Hindlimb muscle (tissue), 1 donor: ENCODE measurements at places on chromosomes 3 and 15.

DNA sequence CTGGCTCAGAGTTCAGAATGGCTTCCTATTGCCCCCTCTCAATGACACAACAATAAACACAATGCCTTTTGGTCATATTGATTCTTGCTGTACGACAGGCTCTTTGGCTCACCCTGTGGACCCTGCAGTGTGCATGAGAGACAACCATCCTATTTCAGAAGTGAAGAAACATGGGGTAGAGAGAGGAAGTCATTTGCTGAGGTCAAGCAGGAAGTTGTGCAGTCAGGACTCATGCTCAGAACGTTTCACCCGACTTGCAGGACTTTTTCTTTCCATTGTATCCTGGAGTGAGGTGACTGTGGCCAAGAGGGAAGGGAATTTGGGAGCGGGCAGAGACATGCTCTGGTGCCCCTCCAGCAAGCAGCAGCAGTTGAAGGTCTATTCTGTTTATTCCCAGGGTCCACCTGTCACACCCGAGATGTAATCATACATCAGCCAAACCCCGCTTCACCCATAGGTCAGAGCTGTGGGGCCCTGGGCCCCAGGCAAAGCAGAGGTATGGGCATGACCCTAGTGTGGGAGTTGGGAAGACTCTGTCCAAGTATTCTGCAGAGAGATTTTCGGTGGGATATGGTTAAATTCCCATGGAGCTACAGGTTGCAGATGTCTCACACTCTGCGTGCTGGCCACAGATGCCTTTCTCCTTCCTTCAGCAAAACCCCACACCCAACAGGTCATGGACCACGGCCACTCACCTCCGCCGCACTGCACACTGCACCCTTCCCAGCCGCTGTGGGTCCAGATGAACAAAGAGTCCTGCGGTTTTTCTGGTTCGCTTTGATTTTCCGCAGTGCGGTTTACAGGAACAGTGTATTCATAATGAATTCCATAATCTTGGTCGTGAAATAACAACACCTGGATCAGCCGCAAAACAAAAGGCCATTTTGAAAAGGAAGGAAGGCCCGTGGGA lies 290.6 kb downstream of the ADAMTS17 start:
- DNase-seq, result no peak

DNA sequence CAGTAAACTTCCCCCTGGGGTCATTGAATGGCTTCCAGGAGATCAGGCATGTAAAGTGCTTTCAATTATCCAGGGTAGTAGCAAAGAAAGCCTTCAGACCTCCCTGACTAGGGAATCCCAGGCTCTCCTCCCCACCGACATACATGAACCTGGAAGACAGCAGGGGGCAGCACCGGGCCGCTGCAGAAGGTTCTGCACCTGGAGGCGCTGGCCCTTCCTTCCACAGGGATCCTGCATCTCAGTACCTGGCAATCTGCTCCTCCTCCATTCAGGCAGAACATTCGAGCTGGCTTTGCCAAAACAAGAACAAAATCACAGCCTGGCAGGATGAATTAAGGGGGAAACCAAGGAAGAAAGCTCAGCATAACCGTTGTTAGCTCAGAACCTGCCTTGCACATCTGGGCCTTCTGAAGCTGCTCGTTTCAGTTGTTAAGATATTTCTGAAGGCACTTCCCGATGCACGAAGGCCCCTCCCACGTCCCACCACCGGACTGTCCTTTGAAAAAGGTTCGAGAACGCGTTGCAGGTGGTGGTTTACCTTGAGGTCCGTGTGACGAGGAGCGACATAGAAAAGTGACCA lies 237.7 kb downstream of the SLCO3A1 start:
- DNase-seq, result peak; percentile 27

DNA sequence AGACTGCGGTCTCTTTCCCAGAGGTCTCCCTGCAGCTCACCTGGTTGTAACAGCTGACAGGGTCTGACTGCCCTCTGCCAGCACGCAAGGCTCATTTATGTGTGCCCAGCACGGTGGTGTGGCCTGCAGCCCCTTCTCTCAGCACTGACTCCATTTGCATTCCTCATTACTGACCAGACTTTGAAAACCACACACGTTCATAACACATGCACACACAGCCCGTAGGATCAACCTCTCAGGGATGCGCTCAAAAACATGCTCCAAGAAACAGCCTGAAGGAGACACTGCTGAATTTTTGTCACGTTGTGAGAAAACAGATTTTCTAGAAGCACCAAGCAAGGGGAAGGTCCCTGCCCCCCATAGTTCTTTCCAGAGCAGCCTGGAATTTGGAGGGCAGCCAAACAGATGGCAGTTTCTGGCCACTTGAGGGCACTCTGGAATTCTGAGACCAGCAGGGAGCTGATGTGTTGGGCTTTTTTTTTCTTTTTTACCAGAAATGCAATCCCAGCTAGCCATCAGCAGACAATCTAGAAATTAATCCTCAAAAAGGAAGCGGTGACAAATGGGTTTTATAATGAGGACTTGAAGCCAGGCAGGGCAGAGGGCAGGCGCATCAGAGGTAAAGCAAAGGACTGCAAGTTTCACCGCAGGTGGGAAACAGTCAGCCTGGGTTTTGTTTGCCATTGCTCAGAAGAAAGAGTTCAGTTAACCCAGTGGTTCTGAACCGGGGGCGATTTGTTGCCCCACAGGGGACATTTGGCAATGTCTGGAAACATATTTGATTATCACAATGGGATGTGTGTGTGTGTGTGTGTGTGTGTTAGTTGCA lies 170.5 kb upstream of the PROK2 start:
- peak; percentile 77 for DNase-seq

- DNase-seq, result no peak
These were observed 1.2 kb downstream of the MB21D2 start for GRCh38 chr3:192916371-192917027.

DNA sequence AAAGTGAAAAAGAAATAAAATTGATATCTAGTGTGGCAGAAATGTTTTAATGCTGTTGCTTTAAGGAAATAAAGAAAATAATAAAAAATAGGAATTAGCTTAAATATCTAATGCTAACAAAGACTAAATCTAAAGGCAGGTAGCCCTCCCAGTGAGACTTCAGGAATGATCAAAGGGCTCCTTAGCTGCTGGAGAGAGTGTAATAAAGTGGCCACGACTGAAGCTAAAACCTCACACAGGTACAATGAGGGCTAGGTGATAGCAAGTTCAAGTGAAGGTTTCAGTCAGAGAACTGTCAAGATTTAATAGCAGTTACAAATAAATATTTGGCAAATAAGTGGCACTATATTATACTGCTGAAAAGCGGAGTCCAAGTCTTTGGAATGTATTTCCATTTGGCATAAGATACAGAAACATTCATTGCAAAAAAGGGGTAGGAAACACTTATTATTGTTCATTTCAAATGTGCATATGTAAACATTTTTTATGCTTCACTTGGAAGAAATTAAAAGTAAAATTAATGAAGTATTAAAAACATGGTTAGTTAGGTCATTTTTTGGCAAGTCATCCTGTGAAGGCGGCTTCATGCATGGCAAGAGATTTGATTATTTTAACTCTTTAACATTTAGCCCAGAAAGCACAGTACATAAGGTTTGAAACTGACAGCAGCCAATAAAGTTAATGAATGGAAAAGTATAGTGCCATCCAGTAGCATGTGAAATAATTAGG lies 168.2 kb downstream of the ECT2 start:
- DNase-seq, result no peak

- DNase-seq, result no peak
These were observed 232.6 kb downstream of the OPA1 start for GRCh38 chr3:193825617-193826016.

- DNase-seq, result no peak
These were observed 468.3 kb downstream of the EPHB1 start for GRCh38 chr3:135263331-135263730.

DNA sequence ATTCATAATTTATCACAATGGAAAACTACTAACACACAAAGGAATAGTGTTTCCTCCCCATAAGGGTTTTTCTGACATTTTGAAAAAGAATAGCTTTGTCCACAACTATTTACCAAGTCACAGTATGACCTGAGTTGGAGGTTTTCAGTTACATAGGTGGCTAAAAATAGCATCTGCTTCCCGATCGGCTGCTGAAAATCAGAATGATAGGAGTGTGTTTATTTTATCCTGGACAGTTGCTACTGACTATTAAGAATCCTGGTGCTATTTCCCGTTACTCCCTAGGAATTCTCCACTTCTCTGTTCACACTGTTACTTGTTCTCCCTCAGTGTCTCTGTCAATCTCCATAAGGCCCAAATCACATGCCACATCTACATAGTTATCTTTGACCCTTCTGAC lies 353.9 kb upstream of the RARB start:
- DNase-seq, result no peak

DNA sequence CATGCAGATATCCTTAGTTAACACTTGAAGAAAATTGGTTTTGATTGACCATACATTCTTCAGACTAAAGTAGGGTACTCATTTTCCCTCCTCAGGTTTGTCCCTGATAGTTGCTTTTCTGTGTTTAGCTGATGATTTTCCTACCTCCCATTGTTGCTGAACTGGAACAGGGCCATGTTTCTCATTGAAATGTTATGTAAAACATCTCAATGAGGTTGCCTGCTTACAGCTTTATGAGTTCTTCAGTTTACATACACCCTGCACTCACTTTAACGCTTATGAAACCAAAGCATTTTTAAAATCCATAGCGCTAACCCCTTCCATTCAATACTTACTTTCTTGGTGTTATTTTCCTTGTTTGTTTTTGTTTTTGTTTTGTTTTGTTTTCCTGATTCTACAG lies 61.9 kb downstream of the HMG20A start:
- DNase-seq, result no peak

DNA sequence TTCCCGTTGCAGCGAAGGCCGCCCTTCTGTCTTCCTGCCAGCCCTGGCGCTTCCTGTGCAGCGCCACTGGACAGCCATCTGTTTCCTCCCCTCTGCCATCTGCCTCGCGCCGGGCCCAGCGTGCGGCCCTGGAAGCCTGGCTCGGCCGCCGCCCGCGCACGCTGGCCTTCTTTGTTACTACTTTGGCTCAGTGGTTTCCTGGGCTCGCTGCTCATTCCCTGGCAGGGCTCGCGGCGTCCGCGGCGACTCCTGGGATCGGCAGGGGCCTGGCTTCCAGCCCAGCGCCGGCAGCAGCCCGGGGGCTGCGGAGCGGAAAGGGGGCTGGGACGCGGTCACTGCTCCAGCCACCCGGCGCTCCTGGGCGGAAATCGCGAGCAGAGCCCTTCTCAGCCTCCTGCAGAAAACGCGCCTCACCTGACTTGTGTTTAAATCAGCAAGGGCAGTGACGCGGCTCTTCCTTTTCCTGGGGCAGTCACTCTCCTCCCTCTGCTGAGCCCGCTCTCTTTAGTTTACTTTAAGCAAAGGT lies 10.0 kb downstream of the CMTM7 start:
- DNase-seq, result peak; percentile 74

GRCh38 chr3:8938021-8938420 lies 25.3 kb downstream of the RAD18 start:
- DNase-seq, result no peak

GRCh38 chr3:133782454-133782853 lies 23.2 kb upstream of the SRPRB start:
- DNase-seq, result no peak

DNA sequence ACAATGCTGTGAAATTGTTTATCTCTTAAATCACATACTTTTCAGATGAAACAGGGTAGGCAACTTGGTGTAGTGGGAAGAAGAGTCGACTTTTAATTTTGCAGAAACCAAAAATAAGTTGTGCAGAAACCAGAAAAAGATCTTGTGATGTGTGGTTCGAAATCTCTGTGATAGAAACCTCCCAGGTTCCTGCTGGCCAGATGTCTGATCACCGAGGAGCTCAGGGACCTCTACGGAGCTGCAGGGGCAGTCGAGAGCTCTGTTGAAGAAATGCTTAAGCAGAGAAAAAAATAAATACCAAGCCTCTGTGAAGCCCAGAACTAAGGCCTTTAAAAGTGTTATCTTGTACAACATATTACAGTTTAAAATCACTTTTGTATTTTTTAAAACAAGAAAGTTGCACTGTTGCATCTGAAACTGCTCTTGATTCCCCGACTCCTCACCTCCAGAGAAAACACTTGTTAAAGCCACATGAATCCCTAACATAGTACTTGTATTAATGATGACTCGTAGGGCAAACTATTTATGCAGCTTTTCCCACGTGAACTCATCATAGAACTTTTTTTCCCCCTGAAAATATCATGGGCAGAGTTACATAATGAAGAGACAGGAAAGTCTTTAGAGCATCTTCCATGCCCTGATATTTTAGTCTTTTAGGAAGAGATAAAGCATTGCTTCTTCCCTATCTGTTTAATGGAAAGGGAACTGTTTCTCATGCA lies 51.3 kb downstream of the CCK start:
- DNase-seq, result no peak

DNA sequence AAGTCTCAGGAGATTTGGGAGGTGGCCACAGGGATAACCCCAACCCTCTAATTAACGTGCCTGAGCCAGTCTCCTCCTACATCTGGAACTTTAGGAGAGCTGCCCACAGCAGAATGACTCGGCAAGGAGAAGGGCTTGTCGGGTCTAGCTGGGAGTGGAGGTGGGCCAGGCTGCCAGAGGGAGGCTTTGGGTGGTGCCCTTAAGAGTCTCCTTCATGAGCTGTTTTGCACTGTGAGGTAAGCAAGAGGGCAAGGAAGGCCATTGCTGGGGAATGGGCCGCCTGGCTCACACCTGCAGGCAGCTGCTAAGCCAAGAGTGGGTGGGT lies 3.6 kb upstream of the TNK2 start:
- no peak for DNase-seq

DNA sequence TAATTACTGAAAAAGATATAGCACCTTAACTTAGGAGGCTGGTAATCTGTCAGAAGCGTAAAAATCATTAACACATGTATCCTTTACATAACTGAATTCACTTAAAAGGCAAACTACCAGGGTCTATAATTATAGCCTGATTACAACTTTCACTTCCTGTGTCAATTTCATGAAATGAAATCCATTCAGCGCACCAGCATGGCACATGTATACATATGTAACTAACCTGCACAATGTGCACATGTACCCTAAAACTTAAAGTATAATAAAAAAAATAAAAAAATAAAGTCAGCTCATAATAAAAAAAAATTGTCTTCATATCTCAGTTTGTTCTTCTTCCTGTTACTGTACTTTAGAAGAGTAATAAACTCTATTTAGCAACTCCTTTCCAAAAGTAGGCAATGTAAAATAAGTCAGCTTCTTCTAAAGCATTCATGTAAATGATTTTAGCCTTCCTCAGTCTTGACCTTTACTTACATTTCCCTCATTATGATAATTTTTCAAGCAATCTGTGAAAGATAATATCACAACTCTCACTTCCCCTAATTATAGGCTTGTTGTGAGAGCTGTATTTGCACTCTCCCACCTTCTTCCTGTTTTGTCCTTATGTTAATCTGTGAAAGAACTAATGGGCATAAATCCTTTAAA lies 50.1 kb downstream of the KBTBD8 start:
- DNase-seq, result no peak

GRCh38 chr3:71127052-71127831 lies 456.3 kb downstream of the FOXP1 start:
- peak; percentile 37 for DNase-seq
